Activated naive CD4-positive, alpha-beta T cell (primary cell): ENCODE measurements at places on chromosomes 11 and 22.
A peak's percentile ranks its signal among the peaks of the same experiment; 100 is the strongest.

DNA sequence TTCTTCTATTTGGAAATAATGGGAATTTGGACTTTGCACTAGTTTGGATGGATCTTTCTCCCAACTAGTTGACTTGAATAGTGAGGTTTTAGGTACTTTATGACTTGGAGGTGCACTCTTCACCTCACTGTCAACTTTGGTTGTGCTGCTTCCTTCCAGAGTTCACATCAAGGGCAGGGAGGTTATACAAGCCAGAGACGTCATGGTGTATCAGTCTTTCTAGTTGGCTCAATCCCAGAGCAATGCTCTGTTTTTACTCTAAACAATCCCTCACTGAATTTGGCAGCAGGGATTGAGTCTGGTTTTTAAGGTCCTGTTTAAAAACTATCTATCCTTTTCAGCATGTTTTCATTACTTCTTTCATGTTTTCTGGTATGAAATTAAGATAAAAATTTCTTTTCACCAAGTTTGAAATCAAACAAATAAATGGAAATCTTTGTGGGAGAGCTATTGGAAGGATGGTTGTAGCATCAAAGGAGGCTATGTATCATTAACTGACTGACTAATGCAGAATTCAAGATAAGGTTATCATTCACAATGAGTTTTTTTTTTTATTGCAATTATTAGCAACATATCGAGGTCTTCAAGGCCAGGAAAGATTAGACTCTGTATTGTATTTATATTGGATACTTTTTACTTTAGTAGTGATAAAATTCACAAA is 28.0 kb upstream of the ZBED5 start:
- DNase-seq, result no peak

GRCh38 chr11:111357150-111358037 is 21.7 kb downstream of the POU2AF1 start:
- DNase-seq, result no peak

GRCh38 chr11:78417175-78417887 is at the start of gene GAB2:
Gene GAB2, minus strand, starts transcription at chr11:78417820. Its CDS starts 100 bp downstream, at chr11:78417720.
- no peak for DNase-seq

- DNase-seq, result no peak
These were observed 93.5 kb upstream of the ANO1 start for GRCh38 chr11:69984457-69985261.

DNA sequence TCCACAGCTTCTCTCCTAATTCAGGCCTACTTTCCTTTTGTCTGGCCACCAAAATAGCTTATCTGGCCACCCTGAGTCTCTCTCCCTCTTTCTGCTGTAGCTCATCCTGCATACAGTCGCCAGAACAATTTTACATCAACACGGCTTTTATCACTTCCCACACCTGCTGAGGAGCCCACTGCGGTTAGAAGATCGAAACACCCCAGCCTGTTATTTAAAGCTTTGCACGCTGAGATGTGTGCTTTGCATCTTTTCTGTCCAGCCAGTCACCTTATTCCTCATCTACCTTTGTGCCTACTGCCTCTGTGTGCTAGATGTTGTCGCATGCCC is 96.0 kb downstream of the COMMD9 start:
- no peak for DNase-seq

DNA sequence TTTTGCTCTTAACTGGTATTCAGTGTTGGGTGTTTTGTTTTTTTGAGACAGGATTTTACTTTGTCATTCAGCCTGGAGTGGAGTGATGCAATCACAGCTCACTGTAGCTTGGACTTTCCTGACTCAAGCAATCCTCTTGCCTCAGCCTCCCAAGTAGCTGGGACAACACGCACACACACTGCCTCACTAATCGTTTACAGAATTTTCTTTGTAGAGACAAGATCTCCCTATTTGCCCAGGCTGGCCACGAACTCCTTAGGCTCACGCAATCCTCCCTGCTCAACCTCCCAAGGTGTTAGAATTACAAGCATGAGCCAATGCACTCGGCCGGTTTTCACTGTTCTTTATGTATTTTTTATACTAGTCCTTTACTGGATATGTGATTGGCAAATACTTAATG is 51.0 kb upstream of the IGLL5 start:
- no peak for DNase-seq

- no peak for DNase-seq
These were observed 722 bp upstream of the GUCY1A2 start for GRCh38 chr11:107018902-107019493.

GRCh38 chr11:74822170-74822569 is 73.5 kb downstream of the RNF169 start:
- DNase-seq, result no peak

GRCh38 chr11:128804481-128804880 is 62.6 kb downstream of the KCNJ1 start:
- no peak for DNase-seq

GRCh38 chr22:37634417-37634924 is 5.0 kb upstream of the SH3BP1 start:
- DNase-seq, result no peak

DNA sequence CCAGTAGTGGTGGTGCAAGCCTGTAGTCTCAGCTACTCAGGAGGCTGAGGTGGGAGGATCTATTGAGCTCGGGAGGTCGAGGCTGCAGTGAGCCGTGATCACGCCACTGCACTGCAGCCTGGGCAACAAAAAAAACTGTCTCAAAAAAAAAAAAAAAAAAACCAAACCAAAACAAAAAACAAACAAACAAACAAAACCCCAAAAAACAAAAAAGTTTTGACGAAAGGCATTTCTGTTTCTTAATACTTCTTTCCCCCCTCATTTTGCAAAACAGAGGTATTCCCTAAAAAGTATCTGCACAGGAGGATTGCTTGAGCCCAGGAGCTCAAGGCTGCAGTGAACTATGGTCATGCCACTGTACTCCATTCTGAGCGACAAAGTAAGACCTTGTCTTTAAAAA is 11.2 kb downstream of the HIRA start:
- DNase-seq, result no peak

DNA sequence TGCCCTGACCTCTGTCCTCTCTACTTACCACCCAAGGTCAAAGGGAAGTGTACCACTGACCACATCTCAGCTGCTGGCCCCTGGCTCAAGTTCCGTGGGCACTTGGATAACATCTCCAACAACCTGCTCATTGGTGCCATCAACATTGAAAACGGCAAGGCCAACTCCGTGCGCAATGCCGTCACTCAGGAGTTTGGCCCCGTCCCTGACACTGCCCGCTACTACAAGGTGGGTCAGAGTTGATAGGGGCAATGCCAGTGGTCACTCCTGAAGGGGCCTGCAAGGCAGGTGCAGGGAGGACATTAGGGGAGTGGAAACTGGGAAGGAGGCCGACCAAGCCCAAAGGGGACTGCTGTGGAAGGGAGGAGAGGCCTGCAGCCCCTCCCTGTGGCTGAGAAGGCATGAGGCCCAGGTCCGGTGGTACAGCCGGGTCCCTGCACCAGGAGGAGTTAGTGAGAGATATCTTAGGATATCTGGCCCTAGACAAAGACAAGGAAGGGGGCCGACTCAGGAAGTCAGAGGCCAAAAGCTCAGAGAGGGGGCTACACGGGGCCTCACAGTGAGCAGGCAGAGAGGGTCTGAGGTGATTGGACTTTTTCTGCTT is 17.9 kb downstream of the POLR3H start:
- DNase-seq, result no peak

GRCh38 chr11:876545-876944 is 33.9 kb downstream of the TSPAN4 start:
- DNase-seq, result no peak

GRCh38 chr22:20000246-20001081 is 16.2 kb downstream of the ARVCF start:
- no peak for DNase-seq

DNA sequence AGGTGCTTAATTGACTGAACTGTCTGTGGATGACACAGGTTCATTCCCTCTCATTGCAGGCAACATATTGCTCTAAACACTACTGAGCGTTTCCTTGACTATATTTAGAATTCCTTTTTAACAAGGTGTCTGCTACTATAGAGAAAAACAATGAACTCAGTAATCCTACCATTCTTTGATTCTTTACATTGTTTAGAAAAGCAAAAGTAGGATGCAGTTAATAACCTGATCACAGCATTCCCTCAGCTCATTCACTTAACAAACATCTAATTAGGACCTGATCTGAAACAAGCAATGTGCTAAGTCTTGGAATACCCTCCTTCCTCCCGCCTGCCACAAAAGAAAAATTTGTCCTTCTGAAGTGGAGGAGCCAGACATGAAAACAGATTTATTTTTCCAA is 313.1 kb downstream of the LRRC4C start:
- DNase-seq, result no peak

GRCh38 chr11:6745465-6746015 is 26.2 kb downstream of the OR2AG2 start:
- DNase-seq, result no peak

DNA sequence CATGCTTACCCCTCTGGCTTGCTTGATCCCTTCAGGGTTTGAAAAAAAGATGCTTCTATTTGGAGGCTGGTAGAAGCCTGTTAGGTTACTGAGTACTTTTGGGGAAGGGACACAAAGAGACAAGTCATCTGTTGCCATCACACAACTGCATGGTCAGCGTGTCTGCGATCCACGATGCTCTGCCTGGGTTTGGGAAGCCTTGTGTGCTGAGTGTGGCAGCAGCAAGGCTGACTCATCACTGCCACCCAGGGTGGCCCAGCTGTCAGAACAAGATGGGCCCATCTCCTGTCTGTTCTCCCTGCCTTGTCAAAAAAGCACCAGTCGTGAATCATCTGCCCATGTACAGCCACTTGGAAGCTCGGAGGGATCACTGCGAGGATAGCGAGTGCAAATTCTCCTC is 26.2 kb downstream of the UBASH3B start:
- DNase-seq, result no peak

- DNase-seq, result peak; percentile 81
These were observed 19.3 kb upstream of the FXYD2 start for GRCh38 chr11:117843666-117844484.

- DNase-seq, result no peak
These were observed 18.3 kb downstream of the AMOTL1 start for GRCh38 chr11:94786264-94787126.

DNA sequence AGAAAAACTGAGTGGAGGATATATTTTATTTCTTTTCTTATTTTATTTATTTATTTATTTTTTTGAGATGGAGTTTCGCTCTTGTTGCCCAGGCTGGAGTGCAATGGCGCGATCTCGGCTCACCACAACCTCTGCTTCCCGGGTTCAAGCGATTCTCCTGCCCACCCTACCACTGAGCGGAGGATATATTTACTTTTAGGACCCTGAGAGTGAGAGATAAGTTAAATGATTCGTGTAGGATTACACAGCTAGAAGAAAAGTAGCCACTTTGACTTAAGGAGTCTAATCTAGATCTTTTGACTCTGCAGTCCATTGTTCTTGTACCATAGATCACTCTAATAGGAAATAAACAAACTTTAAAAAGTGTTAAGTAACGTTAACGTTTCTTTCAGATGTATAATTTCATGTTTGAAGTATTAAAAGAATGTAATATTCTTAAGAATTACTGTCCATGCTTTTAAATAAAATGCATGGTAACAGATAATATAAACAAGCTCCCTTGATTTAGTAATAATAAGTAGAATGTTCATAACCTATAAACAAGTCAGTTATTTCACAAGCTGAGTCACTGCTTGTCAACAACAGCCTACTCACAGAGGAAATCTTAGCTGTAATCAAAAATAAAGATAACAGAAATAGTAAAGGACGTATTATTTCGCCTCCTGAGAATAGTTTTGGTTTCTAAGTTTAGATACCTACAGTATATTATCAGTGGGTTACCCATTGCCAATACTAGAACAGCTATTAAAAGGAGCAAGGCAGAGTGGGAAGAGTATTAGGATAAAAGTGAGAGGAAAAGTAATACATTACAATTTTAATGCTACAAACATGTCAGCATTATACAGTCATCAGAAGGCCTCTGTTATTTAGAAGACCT is 18.6 kb downstream of the USP47 start:
- no peak for DNase-seq

DNA sequence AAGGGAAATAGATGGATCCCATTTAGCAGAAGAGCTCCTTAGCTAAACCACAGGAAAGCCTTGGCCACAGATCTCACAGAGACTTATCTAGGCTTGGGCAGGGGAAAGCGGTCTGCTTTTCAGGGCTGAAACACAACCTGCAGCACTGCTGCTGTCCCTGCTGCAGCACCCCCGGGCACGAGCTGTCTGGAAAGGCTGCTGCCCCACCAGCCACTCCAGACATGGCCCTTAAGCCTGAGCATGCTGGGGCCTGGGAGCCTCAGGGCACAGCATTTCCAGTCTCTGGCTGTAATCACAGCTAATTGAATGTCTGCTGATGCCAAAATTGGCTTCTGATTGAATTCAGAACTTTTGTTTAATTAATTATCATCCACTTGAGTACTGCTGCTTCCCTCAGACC is 115.0 kb downstream of the TMPRSS5 start:
- no peak for DNase-seq

DNA sequence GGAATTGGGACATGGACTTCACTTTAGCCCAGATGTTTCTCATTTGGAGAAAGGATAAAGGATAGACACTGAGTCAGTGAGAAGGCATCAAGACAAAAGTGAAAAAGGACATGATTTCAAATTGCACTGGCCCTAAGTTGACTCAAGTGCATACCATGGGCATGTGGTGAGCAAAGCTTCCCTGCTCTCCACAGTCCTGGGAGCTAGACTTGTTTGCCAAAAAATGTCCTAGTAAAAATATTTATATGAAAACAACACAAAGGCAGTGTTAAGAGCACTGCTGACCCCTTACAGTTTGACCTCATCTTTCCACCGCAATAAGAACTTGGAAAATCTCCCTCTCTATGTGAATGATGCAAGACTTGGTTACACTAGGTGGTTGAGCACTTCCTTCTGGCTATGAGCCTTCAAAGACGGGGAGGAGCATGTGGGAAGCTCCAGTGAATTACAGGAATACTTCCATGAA is 46.5 kb upstream of the FIBIN start:
- DNase-seq, result no peak

DNA sequence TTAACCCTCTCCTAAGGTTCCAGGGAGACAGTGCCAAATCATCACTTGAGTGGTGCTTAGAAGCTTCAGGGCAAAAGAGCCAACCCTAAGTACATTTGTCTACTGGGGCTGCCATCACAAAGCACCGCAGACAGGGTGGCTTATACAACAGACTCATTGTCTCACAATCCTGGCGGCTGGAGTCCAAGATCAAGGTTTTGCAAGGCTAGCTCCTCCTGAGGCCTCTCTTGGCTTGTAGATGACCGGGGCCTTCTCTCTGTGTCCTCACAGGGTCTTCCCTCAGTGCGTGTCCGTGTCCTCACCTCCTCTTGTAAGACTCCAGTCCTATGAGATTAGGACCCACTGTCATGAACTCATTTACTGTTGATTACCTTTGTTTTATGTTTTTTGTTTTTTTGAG is 34.1 kb upstream of the CD81 start:
- DNase-seq, result no peak

DNA sequence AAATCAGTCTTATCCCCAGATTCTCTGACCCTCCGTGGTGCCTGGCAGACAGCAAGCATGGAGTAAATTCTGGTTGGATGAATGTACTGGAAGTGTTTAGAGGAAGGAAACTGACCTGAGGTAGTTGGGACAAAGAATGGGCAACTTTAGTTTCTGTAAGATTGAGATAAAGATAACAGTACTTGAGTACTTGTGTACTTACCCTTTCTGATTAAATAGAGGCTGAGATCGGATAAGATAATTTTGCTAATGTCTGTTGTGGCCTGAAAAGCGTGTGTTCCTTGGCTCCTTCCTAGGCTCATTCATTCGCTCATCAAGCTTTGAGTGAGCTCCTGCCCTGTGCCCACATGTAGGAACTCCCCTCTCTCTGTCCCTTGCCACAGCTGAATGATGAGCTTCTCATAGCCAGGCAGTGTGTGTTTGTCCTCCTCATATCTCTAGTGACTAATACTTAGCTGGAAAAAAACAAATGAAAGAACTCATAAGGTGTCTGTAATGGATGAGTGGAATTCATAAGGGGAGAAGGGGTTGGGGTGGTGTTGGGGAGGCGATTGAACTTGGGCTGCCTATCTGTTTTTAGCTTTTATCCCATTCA is 118.1 kb downstream of the DBX1 start:
- no peak for DNase-seq
